GM12878 (cell line): ENCODE measurements at places on chromosomes 3 and 15. TPM values are rescaled to one million over a fixed set of nuclear protein-coding genes. Genes with fewer than 3 reads are reported as not detected.

GRCh38 chr3:49238274-49239127, 38.5 kb downstream of the C3orf62 start:
- peak; percentile 34 for DNase-seq

- DNase-seq = no peak
Measured at GRCh38 chr3:13077431-13078162, 4.4 kb upstream of the IQSEC1 start.

DNA sequence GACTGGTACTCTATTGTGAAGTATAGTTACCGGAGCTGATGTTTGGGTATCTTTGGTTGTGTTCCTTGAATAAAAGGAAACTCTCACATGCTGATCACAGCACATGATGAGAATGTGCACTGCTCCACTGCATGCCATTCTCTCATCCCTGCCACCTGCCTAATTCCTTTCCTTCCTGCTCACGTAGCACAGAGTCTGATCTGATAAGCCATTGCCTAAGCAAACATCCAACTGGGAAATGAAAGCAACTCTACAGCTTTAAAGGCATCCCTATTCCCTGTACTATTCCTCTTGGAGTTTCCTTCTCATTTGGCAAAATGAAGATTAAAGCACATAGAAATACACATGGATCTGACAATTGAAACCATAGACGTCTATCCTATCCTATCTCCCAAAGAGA, 359.8 kb downstream of the C3orf38 start:
- no peak for DNase-seq

DNA sequence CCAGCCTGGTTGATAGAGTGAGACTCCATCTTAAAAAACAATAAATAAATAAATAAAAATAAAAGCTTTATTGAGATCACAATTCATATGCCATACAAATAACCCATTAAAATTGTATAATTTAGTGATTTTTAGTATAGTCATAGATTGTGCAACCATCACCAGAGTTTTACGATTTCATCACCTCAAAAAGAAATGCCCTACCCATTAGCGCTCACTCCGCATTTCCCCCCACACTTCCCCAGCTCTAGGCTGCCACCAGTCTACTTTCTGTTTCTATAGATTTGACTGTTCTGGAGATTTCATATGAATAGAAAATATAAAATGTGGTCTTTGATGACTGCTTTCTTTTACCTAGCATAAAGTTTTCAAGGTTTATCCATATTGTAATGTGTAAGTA, 57.0 kb downstream of the ARHGEF26 start:
- DNase-seq = no peak

GRCh38 chr15:91946581-91947292, 93.2 kb downstream of the SLCO3A1 start:
- DNase-seq = no peak

- no peak for DNase-seq
Measured at GRCh38 chr15:92277776-92278175, 115.9 kb upstream of the ST8SIA2 start.

DNA sequence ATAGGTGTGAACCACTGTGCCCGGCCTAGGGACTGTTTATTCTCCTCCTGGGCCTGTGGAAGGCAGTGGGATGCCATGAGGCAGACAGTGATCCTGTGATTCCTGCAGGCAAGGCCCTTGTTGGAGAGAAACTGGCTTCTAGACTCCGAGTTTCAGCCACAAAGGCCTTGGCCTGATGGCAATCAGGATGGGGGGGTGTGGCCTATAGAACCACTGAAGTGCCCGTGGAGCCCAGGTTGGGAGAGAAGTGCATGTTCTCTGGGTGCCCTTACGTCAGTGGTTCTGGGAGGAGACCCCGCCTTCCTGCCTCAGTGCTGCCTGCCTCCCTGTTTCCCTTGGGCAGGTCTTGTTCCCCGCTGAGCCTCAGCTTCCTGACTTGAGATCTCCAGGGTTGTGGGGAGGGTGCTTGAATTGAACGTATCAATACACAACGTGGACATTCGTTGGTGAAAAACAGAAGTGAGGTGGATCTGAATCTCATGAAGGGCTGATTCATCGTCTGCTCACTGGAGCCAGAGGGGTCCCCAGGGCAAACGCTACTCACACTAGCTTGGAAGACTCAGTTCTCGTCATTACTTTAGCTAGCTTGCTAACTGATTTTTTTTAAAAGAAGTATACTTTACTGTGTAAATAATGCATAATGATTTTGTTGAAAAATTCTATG, 31.8 kb downstream of the IRAK2 start:
- DNase-seq = peak; percentile 40

DNA sequence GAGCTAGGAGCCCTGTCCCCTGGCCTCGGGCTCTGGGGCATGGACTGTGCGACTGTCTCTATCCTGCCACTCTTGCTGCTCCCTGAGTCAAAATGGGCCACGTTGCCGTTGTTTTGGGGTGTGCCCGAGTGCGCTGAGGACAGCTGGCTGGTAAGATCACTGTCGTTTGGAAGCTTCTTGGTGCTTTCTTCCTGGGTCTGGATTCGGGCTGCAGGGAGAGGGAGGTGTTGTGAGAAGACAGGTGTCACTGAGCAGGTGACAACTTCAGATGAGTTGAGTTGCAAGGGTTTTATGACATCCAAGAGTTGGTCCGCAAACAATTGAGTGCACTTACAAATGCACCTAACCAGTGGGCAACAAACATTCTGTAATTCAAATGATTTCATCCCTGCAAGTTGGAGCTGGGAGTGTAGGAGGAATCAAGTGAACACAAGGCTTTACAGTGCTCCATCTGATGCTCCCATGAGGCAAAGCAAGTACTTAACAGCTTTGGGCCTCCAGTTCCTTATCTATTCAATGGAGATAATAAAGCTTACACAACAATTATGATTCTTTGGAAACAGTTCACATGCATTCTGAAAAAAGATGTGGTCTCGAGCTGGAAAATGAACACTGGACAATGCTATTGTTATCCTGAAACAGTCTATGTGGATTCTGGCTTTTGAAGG, 11.0 kb upstream of the STARD5 start:
- DNase-seq = no peak

GRCh38 chr3:196631682-196632045, 7.8 kb upstream of the NRROS start:
- no peak for DNase-seq

DNA sequence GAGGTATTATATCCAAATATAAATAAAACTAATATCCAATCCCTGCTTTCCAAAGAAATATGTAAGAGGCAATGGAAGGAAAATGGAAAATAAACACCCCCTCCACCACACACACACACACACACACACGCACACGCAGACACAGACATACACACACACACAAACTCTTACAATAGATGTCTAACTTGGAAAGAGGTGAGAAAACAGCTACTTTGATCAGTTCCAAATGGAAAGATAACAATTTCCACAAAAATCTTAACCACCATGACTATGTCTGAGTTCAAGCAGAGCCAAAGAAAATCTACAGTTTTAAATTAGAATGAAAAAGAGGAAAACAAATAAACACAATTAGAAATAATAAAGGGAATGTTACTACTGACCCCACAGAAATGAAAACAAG, 285.3 kb upstream of the TGFBR2 start:
- no peak for DNase-seq

GRCh38 chr15:76386926-76387325, 50.4 kb downstream of the ISL2 start:
- DNase-seq = no peak

DNA sequence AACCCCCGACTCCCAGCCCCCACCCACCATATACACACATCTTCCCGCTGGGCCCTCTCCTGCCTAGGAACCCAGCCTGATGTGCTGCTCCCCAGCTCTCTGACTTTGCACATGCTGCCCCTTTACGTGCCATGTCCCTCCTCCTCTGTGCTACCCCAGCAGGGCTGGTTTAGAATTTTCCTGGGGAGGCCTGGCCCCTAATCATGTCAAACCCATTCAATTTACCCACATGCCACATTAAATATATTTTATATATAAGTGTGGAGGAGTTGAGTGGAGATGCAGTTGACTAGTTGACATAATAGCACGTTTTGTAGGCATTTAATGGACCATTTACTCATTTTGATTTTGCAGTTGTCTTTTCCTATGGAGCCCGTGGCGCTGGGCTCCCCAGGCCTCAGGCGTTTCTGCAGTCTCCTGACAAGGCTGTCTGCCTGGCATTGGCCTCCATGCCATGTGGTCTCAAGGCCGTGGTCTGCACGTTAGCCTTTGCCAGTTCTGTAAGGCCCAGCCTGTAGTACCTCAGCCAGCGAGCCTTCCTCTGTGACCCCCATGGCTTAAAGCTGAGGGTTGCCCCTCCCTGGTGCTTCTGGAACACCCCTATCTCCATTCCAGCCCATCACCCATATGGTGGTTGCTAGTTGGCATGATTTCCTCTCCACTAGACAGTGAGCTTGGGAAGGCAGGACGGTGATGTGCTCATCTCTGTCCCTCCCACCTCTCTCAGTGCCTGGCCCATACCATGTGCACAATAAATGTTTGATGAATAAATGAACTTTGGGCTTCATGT, 155.8 kb downstream of the TLE3 start:
- no peak for DNase-seq

GRCh38 chr3:122794779-122795673, at the start of gene SLC49A4:
TSS of gene SLC49A4 (plus strand) at chr3:122795069. CDS start at chr3:122795193, 124 bp downstream.
- peak; percentile 27 for DNase-seq

DNA sequence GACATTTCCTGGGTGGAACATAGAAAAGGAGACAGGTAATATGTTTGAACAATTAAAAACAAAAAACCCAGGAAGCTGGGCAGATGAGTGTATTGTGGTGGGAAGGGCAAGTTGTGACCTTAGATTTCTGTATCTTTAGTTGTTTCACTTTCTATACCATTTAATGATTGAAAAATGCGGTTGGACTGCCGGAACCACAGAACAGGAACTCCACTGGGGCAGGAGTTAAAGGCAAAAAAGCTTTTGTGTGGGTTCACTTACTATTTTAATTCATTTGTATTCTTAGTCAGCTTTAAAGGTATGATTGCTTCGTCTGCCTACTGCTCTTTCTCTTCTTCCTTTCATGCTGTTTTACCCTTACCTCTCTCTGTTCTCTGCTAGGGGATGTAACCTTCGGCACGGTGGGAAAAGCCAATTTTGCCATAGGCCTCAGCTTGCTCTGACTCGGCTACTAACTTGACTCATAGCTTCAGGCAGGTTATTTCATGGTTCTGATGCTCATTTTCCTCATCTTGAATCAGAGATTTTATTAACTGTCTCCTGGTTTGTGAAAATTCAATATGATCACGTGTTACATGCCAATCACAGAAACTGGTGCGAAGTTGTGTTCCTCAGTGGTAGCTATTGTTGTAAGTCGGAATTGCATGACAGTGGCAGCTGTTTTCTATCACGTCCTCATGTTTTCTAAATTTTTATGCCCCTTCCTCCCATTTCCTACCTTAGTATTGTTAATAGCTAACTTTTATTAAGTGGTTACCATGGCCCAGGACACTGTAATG, 1.6 kb upstream of the MCTP2 start:
- peak; percentile 70 for DNase-seq

DNA sequence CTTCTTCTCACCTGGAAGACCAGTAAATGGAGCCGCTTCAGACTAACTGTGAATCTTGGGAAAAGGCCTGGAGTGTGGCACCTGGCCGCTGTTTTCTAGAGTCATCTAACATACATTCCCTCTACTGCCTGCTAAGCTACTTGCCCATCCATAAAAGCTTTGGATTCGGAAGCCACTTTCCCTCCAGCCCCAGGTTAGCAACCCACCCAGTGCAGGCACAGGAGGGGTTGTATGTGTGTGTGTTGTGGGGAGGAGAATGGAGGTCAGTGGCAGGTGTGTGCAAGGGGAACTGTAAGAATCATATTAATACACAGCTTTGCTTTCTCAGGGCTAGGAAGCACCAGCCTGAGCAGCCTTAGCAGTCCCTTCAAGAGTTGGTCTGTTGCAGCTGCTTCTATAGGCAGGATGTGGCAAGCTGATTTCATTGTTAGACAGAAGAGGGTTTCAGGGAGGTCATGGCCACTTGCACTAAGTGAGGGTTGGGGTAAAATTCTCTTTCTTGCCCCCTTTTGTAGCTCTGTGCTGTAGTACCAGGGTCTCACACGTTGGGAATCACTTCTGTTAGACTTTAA, 8.9 kb downstream of the NSUN3 start:
- peak; percentile 44 for DNase-seq

DNA sequence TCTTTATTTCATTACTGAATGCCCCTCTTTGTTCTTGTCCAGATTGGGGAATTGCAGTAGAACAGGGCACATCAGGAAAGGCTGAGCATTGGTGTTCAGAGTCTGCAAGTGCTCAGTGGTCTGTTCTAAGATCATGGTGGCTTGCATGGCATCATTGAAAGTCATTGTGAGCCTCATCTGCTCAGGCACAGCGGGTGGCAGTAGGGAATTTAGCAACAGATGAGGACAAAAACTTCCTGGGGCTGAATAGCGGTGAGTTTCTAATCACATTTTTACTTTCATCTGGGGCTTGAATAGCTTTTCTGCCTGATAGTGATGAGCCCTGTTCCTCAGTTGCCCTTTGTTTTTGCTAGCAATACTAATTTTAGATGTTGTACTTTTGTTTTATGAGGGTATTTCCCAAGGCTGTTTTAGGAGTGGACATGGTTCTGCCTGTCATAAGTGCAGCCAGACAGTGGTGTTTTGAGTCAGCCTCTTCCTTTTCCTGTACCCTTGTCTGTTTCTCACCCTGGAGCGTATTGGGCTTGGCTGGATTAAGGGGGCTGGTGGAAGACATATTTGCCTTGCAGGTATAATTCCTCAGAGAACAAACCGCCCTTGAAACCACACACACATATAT, 127.2 kb upstream of the IL12A start:
- peak; percentile 68 for DNase-seq

GRCh38 chr15:101489237-101489598, 289 bp downstream of the PCSK6 start:
- DNase-seq = no peak

DNA sequence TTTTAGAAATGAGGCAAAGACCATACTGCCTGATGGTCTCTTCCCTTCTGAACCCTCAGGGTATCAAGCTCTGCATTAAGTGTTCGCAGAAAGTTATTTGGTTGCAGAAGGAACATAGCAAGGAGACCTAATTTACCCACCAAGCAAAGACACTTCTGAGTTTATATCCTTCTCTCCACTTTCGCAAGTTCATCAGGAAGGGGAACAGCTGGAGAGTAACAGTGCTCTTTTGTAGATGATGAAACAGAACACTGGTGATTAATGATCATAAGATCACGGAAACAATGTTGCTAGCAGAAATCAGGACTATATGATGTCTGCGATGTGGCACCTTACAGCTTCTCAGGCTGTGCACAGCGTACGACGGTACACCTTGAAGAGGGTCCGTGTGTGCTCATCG, 62.1 kb downstream of the NCEH1 start:
- DNase-seq = no peak

DNA sequence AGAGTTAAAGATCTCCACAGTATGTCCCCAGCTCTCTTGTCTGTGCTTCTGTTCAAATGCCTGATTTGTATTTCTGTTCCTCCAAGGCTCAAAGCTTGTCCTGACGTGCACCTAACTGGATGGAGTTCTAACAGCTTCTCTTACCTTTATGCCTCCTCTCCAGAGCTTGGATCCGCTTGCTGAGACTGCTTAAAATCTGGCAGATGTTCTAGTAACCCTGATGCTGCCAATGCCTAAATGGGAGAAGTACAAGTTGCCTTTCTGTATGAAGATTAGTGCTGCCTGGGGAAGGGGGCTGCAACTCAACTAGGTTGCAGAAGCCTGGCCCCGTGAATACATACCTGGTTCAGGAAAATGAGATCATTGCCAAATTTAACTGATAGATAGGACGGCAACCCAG, 354.5 kb upstream of the KCNMB2 start:
- no peak for DNase-seq

SLC12A1 gene
- not detected in 2 replicates for total RNA-seq

GPR62 gene
- total RNA-seq = not detected in 2 replicates

UBE2E1 gene
- 162 and 167 TPM in 2 replicates for total RNA-seq

CCR9 gene
- total RNA-seq = 1.8 and 2.3 TPM in 2 replicates

BFSP2 gene
- 7.1 and 8.3 TPM in 2 replicates for total RNA-seq

GOLGA8Q gene
- not detected in 2 replicates for total RNA-seq

DPPA2 gene
- not detected in 2 replicates for total RNA-seq

TMEM266 gene
- 0.44 and 0.66 TPM in 2 replicates for total RNA-seq

RGMA gene
- total RNA-seq = 0.13 TPM in 1 of 2 replicates, not detected in the other

TIMP4 gene
- not detected in 2 replicates for total RNA-seq

LTF gene
- total RNA-seq = 0.31 TPM in 1 of 2 replicates, not detected in the other
